ENCODE measurements at places on chromosomes 2 and 18.

DNA sequence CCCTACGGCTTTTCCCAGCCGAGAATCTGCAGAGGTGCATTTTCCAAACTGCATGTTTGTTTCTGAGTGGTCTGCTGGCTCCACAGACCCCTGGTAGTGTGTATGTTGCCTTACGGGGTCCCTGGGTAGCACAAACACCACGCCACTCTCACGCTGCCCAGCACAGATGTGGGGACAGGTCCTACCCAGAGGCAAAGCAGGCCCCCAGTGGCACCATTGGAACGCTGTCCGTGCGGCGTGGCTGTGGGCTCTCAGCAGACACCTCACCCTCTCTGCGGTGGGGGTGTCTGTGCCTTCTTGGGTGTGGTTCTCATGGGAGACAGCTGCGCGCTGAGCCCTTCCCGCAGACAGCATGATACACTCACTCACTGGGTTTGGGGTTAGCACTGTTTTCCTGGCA lies 137.4 kb downstream of the NFATC1 start:
- no peak for DNase-seq

- no peak for DNase-seq
These were observed 134.9 kb downstream of the SOX11 start for GRCh38 chr2:5826979-5827655.

DNA sequence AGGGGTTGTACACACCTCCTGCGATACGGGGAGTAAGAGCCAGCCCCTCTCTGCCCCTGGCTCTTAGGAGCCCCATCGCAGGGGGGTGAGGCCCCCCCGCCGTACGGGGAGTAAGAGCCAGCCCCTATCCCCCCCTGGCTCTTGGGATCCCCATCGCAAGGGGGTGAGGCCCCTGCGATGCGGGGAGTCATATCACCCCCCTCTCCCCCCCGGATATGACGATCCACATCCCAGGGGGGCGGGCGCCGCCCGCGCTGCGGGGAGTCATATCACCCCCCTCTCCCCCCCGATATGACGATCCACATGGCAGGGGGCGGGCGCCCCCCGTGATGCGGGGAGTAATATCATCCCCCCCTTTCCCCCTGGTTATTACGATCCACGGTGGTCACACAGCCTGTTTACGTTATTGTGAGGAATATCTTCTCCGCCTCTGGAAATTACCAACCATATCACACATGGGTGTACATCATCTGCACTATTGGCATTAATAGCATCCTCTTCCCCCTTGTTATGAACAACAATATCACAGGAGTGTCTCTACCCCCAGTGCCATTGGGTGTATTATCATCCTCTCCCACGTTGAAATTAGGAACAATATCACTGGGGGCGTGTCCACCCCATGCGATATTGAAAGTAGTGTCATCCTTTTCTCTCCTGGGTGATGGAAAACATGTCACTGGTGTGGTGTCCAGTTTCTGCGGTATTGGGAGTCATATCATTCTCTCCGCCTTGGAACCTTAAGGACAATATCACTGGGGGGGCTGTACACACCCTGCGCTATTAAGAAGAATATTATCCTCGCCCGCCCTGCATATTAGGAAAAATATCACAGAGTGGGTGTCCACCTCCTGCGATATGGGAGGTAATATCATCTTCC lies 24.7 kb upstream of the NAGK start:
- peak; percentile 17 for DNase-seq

- no peak for DNase-seq
These were observed 362.0 kb downstream of the CLIP4 start for GRCh38 chr2:29477186-29477585.

DNA sequence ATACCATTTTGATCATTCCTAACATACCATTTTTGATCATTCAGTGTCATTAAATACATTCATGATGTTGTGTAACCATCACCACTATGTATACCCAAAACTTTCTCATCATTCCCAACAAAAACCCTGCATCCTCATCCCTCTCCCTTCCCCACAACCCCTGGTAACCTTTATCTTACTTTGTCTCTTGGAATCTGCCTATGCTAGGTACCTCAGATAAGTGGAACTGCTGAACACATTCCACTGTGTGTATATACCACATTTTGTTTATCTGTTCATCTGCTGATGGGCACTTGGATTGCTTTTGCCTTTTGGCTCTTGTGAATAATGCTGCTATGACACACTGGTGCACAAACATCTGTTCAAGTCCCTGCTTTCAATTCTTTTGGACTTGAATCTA lies 83.8 kb upstream of the TFCP2L1 start:
- DNase-seq, result no peak

GRCh38 chr2:2901384-2902345 lies 476.0 kb downstream of the EIPR1 start:
- DNase-seq, result peak; percentile 6

- DNase-seq, result no peak
These were observed 11.5 kb upstream of the ALPK2 start for GRCh38 chr18:58640428-58640805.

All from hematopoietic multipotent progenitor cell treated with erythropoietin and hydrocortisone succinate and interleukin-3 and kit ligand, for 4 days (in vitro differentiated cells).